ENCODE measurements at places on chromosomes 13 and 19.

- peak overlapping the region; percentile 81 for H3K27ac ChIP-seq
- H3K27me3 ChIP-seq: no peaks in the 10 kb centered on the region
- peak overlapping the region; percentile 37 for H3K4me3 ChIP-seq
- DNase-seq: peak; percentile 51
These were observed 6.0 kb downstream of the SSC5D start for GRCh38 chr19:55494172-55494761.

DNA sequence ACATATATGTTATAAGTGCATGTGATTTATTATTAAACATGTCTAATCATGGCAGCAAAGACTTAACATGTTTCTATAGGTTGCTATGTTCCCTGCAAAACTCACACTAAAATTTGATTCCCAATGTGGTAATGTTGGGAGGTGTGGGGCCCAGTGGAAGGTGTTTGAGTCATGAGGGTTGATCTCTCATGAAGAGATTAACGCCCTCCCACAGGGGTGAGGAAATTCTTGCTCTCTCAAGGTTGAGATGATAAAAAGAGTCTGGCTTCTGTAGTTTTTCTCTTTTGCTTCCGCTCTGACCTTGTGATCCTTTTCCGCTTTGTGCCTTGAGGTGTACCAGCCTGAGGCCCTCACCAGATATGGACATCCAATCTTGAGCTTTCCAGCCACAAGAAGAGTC, 737.5 kb upstream of the SLITRK5 start:
- DNase-seq: no peak
- H3K4me3 ChIP-seq: no peak overlapping the region
- H3K36me3 ChIP-seq: no peaks in the 10 kb centered on the region
- H3K27me3 ChIP-seq: no peaks in the 10 kb centered on the region

- no peaks in the 10 kb centered on the region for H3K27me3 ChIP-seq
- H3K4me3 ChIP-seq: no peak within 1 kb of the TSS
- H3K27ac ChIP-seq: no peak within 1 kb of the TSS
- no peak for DNase-seq
- H3K36me3 ChIP-seq: no peaks in the 10 kb centered on the region
These were observed at the start of gene SIGLEC9 for GRCh38 chr19:51124729-51125128. SIGLEC9 (plus strand) TSS chr19:51124906; CDS start chr19:51124975, 69 bp downstream.

DNA sequence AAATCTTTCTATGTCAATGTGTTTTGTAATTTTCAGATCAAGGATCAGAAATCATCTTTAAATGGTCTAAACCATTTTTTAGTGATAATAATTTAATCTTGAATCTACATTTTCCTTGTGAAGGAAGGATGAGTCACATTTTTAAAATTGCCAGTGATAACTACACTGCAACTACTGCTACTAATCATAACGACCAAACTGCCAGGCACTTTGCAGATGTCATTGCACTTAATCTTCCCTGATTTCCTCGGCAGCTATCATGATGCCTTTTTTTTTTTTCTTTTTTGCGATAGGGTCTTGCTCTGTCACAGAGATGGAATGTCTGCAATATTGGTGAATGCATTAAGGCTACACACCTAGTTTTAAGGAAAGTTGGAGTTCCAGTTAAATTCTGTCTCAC, 41.4 kb upstream of the SLC10A2 start:
- H3K27ac ChIP-seq: no peak overlapping the region
- H3K4me3 ChIP-seq: no peak overlapping the region
- H3K4me1 ChIP-seq: no peaks in the 10 kb centered on the region
- no peaks in the 10 kb centered on the region for H3K27me3 ChIP-seq

Data from fibroblast of lung (primary cell).